Activated T-helper 1 cell treated with anti-CD3 and anti-CD28 coated beads, Interleukin-2, amount 50 U/mL, for 16 hours (primary cell): ENCODE measurements at places on chromosomes 3 and 15.

DNA sequence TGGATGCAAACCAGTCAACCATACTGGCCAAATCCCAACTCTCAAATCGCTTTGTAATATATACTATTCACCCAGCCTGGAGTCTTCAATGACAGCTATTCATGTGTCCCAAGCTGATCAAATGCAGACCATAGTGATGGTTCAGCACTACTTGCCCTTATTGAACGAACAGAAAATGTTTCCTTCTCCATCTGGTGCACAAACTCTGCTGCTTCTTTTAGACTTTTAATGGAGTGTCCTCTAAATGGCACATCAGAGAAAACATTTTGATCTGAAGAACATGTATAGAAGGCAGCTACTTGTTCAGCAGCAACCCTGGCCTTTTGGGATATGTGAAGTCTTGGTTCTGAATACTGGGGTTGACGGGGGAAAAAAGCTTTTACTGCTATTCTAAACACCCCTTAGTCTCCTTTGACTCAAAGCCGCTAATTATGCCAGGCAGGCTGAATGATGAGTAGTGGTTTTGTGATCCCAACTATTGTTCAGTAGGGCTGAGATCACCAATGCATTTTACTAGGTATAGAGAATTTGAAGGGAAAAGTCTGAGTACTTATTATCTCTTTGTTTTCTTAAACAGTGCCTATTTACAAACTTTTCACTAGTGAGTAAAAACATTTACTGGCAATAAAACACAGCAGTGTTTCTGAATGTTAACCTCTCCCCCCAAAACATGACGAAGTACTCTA is 781.2 kb downstream of the ROBO1 start:
- DNase-seq: no peak

- DNase-seq: no peak
Observed at GRCh38 chr3:119829420-119829819, 47.5 kb downstream of the NR1I2 start.

GRCh38 chr3:142976621-142977398 is 13.3 kb upstream of the PAQR9 start:
- no peak for DNase-seq

DNA sequence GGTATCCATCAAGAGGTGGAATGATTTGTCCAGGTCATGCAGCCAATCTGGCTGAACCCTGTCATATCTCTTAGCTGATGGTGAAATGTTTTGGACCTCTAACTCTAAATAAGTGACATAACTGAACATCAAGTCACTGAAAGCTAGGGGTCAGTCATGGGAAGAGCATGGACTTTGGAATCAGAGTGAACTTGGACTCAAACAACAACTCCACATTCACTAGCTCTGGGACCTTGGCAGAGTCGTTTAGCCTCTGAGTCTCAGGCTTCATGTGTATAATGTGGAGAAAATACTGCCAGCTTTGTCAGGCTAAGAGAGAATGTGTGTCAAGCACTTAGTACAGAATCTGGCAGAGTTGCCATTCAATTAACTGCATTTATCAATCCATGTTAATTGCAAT is 557.8 kb upstream of the CFAP20DC start:
- no peak for DNase-seq

DNA sequence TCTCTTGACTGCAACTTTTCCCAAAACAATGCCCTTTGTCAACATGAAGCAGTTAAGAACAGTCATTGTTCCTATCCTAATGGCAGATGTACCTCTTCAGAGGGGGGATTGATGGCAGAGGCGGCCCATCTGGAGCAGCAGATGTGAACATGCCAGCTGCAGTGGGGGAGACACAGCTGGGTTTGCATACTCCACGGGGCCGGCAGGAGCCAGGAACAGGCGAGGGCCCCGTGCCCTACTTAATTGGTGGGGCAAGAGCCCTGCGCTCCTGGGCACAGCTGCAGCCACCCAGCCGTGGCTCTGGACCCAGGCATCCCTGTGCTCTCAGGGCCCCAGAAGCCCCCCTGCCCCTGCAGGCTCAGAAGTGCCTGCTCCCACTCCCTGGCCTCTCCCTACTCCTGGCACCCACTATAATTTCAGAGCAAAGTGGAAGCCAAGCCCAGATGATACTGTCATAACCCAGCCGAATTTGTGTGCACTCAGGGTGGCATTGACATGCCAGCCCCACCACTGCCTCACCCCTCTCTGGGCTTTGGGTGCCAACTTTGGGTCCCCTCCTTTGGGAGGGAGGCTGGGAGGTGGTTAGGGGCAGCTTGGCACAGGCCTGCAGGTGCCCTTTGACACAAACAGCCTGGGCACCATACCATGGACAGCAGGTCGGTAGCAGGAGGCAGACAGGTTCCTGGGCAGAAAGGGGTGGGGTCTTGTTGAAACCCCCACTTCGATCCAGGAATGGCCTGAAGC is 34.6 kb downstream of the ROPN1B start:
- no peak for DNase-seq

DNA sequence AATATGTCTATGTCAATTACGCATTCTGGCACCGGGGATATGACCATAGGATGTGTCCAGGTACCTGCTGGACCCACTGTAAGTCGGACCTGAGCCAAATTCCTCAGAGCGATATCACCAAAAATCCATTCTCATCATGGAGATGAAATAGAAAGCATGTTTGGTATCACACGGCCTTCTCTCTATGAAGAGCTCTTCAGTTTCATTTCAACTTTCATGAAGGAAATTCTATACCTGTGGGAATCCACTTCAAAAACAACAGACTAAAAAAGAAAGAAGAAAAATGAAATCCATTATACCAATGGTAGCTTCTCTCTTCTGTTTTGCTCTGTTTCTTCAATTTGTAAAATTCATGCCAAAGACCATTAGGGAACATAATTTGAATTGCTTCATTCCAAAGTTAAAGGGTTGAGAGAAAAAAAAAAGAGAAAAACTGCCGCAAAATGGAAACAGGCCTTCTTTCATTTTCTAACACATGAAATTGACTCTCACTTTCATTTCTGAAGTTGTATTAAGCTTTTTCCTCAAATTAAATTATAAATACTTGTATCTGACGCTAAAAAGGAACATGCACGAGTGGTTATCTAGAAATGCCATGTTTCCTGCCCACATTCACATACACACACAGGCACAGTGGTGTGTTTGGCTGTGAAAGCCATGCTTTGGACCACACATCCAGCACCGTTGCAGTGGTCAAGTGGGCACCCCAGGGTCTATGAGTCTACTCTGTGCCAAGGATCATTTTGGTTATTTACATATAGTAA is 46.9 kb upstream of the DIPK2A start:
- DNase-seq: no peak

DNA sequence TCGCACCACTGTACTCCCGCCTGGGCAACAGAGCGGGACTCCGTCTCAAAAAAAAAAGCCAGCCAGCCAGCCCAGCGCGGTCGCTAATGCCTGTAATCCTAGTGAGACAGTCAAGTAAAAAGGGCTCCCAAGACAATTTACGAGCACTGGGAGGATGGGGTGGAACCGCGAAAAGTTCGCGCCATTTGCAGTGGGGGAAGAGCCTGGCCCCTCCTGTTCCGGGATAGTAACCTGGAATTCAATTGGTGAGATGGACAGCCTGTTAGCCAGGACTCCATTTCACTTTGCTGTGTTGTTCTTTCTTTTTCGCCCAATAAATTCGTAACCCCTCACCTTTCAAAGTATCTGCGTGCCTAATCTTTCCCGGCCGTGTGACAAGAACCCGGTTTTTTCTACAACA is 19.5 kb downstream of the SLC4A7 start:
- no peak for DNase-seq

GRCh38 chr15:31228011-31228484 is 98.6 kb upstream of the KLF13 start:
- no peak for DNase-seq

GRCh38 chr3:65850261-65850660 is 188.5 kb downstream of the MAGI1 start:
- no peak for DNase-seq

GRCh38 chr3:64890006-64890405 is 202.2 kb upstream of the ADAMTS9 start:
- DNase-seq: no peak

DNA sequence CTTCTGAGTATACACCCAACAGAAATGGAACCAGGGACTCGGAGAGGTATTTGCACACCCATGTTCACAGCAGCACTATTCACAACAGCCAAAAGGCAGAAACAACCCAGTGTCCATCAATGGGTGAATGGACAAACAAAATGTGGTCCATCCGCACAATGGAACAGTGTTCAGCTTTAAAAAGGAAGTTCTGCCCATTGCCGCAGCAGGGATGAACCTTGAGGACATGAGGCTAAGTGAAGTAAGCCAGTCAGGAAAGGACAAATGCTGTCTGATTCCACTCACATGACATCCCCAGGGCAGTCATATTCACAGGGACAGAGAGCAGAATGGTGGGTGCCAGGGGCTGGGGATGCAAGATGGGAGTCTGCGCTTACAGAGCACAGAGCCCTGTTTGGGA is 7.5 kb downstream of the IQSEC1 start:
- no peak for DNase-seq

GRCh38 chr3:112345681-112346080 is 12.7 kb downstream of the CD200 start:
- DNase-seq: no peak

DNA sequence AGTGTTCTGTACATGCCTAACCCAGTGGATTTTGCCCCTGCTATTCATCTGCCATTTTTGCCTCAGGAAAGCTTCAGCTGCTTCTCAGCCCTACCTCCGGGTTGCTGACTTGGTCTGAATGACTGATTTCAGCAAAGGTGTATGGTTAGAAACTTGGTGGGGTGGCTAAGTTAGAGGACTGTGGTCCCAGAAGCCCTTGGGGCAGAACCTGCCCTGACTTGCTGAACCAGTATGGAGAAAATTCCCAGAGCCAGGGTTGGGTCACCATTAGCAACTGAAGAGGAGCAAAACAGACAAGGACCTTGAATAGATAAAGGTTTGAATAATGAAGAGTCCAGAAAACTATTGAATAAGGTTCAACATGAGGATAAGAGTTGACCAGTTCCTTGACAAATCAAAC is 6.1 kb upstream of the WWTR1 start:
- no peak for DNase-seq

- no peak for DNase-seq
Observed at GRCh38 chr15:59436774-59437141, 1.2 kb upstream of the FAM81A start.

GRCh38 chr3:11304175-11304574 is 32.0 kb downstream of the ATG7 start:
- no peak for DNase-seq

DNA sequence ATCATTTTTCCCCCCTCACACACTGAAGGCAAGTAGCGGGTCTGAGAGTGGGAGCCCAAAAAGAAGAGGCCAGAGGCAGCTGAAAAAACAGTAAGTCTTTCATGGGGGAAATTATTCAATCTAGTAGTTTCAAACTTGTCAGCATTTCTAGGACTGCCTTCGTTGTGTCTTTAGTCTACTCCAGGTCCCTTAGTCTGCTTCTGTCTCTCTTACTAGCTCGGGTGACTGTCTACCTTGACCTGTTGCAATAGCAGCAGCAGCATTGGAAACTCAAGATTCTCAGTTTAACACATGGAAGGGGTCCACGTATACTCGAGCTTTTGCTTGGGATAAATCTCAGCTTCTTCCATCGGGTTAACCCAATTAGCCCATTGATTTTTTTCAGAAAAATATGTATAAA is 28.9 kb downstream of the CHD2 start:
- no peak for DNase-seq

GRCh38 chr3:140974900-140975299 is 33.3 kb downstream of the SLC25A36 start:
- DNase-seq: no peak

GRCh38 chr15:62625429-62626033 is 417.0 kb upstream of the TPM1 start:
- DNase-seq: no peak

DNA sequence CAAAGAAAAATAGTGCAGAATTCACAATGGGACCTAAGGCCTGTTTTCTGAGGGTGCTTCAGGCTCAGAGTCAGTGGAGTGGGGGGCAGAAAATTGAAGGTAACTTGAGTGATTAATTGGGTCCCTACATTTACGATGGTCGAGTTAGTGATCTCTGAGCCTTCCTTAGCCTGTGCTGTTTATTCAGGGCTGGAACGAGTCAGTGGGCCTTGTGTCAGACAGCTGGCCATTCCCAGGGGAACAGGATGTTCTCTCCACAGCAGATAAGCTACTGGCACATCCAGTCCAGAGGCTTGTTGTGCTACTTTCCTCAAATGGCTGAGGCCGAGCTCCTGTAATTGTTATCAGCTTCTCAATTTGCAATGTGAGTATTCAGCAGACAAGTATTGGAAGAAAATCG is 29.2 kb upstream of the CNTN3 start:
- DNase-seq: no peak

GRCh38 chr3:140188285-140188684 is 253.3 kb downstream of the CLSTN2 start:
- no peak for DNase-seq

GRCh38 chr3:86047161-86047560 is 943.8 kb downstream of the VGLL3 start:
- DNase-seq: no peak

DNA sequence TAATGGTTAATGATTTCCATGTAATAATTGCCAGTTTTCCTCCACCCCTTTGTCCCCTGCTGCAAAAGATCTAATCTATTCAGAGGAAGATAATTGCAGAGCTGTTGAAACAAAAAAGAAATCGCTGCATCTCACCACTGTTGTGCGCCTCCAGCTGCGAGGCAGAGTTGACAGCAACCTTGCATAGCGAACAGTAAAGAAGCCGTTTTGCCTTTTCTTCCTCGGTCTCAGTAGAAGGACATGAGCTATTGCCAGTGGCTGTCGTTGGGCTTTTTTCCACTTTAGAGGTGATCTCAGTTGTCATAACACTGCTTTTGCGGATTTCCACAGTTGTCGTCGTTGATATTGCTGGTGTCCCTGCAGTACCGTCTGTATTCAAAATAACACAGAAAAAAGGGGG is 314.2 kb downstream of the ZNF385D start:
- DNase-seq: no peak

DNA sequence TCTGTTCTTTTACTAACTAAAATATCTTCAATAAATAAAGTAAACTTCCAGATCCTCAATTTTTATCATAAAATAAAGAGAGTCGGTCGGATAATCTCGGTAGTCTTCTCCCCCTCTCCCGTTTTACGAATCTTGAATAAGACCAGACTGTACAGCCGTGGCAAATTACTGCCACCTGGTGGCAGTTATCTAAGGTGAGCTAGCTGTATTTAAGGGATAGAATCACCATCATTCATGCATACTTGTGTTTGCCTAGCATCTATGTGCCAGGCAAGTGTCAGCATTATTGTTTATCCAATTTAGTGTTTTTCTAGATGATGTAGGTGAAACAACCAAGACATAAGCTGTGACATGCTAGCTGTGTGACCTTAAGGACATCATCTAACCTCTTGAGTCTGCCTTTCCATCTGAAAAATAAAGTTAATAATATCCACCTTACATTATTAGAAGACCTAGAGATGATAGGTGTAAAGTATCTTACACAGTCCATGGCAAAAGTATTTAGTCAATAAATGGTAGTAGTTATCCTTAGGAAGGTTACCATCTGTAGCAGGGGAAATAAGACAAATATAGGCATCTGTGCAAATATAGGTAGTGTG is 21.3 kb downstream of the DUT start:
- DNase-seq: peak; percentile 17

GRCh38 chr15:94061041-94061440 is 170.3 kb upstream of the MCTP2 start:
- no peak for DNase-seq
